ENCODE measurements at places on chromosomes 2 and 18.

GRCh38 chr2:117862459-117862858, 48.0 kb downstream of the DDX18 start:
- DNase-seq = no peak

GRCh38 chr2:116094196-116094595, 1651.8 kb downstream of the DPP10 start:
- DNase-seq = no peak

DNA sequence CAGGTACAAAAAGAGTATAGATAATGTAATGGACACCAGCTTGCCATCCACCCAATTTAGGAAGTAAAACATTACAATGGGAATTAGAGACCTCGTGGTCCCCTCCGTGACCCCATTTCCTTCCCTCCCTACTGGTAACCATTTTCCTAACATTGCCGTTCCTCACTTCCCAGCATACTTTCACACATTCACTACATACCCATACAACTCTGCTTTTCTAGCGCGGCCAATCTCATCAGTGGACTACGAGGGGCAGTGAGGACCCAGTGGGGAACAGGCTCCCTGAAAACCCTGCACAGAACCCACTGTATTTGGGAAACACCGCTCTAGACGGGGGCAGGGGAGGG, 1.1 kb downstream of the ENOSF1 start:
- DNase-seq = no peak

GRCh38 chr2:200317975-200318374, 11.5 kb downstream of the SPATS2L start:
- DNase-seq = no peak

- DNase-seq = no peak
Observed at GRCh38 chr2:73984203-73984921, at the start of gene TET3. Gene TET3 (plus strand): TSS chr2:73984910. CDS start chr2:73986404, 1,494 bp downstream.

- no peak for DNase-seq
Observed at GRCh38 chr2:8152392-8153257, 529.2 kb upstream of the ID2 start.

DNA sequence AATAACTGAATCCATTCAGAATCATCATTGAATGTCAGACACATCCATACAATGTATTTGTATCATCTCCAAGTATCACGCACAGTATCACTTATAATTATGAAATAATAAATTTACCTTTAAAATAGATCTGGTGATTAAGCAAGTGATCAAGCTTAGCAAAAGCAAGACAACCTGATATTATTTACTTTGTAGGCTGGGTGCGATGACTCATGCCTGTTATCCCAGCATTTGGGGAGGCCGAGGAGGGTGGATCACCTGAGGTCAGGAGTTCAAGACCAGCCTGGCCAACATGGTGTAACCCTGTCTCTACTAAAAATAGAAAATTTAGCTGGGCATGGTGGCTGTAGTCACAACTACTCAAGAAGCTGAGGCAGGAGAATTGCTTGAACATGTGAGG, 421.0 kb upstream of the NETO1 start:
- DNase-seq = no peak

DNA sequence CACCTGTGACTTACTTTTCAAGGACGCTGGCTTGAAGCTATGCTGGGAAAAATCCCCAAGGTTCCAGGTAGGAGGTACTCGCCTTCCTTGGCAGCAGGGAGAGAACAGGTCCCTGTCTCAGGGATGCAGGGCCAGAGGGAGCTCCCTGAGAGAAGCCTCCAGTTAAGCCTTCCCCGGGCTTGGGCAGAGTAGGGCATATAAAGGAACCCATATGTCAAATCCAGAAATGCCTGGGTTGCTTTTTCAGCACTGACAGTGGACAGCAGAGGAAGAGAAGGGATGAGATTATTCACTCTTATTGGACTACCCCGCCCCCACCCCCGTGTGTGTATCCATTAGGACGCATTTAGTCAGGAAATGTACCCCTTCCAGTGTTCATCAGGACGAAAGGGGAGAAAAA, 89.3 kb upstream of the TEX51 start:
- DNase-seq = no peak

DNA sequence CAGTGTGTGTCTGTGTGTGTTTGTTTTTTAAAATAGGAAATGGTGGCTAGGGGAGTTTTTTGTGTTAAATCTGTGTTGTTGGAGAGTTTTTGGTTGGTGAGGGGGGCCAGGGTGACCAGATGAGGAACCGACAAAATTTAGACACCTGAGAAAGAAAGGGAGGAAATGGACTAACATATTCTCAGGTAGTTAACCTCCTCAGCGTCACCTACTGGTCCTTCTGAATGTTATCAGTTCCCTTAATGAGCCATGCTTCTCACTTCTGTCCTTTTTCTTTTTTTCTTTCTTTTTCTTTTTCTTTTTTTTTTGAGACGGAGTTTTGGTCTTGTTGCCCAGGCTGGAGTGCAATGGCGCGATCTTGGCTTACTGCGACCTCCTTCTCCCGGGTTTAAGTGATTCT, 107.0 kb downstream of the FMNL2 start:
- no peak for DNase-seq

DNA sequence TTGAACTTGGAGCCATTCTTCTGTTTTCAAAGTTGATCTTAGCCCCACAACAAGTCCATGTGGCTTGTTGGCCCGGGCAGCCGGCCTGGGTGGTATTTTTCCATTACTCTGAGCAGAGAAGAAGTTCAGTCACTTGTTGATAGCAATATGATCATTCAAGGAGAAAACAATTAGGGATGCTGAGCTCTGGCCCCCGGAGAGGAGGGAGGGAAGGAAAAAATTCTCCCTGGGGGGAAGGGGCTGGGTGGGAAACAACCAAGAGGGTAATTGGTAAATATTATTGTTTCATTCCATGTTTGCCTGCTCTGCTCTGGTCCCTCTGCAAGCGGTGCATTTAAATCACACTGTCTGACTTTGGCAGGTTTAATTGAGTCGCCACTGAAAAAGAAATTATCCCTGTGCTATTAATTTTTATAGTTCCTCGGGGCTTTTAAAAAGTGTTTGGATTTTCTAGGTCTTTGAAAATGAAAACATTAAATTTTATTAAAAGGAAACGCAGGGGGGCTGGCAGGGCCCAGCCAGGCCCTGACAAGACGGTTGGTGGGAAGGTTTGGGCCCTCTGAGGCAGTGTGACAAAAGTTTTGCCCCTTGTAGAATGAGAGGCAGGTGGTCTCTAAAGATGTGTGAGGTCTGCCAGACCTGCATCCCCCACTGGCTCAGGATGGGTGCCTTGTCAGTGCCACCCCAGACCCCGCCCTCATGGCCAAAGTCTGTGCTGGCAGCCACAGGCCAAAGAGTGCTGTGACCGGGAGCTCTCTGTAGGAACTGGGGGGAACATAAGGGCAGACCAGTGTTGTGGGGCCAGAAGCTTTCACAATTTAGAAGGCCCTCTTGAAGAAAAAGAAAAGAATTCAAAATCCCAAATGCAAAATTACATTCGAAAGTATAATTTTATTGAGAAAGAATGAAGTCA, 52.5 kb upstream of the SLC14A2 start:
- no peak for DNase-seq

DNA sequence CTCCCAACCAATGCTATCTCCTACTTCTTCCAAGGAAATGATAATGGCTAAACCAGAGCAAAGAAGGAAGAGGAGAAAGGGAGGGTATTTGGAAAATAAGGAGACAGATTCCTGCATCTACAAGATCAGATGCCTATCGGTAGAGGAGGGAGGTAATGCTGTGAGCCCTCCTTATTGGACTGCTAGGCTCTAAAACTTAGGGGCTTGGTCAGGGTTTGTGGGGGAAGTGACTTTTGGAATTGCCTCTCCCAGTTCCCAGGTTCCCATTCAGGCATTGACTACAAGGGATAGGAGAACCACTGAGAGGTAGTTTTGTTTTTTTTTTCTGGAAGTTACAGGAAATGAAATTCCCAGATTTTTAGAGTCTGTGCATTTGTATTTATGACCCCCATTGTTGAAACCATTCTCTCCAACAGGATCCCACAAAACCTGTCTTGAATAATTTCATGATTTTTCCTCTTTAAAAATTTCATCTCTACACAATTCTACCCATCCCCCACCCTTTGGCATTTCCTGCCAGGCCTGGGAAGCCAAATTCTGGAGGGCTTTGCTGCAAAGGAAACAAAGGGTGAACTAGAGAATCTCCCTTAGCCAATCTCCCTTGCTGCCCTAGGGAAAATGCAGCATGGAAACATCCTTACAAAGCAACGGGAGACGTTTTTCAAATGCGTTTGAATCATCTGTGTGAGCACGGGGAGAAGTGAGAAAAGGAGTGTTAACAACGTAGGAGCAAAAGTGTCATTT, 282.1 kb upstream of the EPAS1 start:
- DNase-seq = no peak

DNA sequence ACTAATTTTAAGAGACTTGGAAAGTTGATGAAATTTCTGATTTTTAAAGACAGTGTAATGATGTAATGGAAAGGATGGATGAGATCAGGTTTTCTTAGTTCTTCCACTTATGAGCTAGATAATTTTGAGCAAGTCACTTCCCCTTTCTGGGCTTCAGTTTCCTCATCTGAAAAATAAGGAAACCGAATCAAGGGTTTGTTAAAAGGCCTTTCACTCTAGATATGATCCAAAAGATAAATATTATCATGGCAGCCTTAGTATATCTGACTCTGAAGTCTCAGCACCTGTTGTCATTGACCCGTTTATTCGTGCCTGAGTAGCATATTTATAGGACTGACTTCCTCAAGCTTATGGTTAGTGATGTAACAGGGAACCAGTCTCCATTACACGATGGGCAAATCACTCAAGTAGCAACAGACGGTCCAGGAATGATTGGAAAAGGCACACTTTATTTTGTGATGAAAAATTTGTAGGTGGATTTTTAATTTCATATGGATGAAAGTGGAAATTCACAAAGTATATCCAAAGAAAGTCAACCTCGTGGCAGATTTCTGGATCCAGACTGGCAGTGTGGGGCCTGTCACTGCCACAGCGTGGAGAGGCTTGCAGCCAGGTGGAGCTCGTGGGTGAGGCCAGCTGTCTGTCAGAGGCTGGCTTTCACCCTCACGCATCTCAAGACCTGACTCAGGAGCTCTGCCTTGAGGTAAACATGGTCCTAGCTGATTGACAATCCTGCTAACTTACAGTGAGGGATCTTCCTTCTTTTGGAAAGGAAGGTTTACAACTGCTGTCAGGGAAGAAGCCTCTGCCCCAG, 137.9 kb upstream of the CXCR4 start:
- DNase-seq = no peak

DNA sequence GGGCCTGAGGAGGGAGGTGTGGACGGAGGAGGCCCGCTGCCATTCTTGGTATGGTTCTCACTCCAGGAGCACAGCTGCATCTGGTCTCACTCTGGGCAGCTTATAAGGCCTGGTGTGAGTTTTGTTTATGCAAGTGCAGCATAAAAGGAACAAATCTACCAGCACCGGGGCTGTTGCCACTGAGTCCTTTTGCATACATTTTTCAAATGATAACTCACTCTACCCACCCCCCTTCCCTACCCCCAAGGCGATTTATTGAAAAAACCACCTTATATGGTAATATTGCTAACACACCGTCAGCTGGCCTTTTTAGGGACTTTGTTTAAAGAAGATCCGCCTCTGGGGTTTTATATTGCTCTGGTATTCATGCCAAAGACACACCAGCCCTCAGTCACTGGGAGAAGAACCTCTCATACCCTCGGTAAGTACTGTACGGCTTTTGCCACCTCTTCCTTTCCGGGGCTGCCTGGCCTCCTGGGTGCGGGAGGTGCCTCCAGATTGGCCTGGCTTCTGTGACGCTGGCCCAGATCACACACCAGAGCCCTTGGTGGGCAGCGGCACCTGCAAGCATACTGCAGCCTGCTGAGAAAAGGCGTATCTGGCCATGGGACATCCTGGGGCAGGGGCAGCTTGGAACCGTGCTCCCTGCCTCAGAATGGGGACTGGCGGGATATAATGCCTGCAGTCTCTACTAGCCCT, at the start of gene ACTG2:
Gene ACTG2, plus strand, starts transcription at position 378 of the 699 bp plus-strand sequence. CDS start 8,304 bp downstream, outside the sequence.
- no peak for DNase-seq

- no peak for DNase-seq
Observed at GRCh38 chr2:36800381-36800780, 103.9 kb downstream of the VIT start.

GRCh38 chr2:119062652-119063051, 95.9 kb downstream of the C1QL2 start:
- DNase-seq = no peak

DNA sequence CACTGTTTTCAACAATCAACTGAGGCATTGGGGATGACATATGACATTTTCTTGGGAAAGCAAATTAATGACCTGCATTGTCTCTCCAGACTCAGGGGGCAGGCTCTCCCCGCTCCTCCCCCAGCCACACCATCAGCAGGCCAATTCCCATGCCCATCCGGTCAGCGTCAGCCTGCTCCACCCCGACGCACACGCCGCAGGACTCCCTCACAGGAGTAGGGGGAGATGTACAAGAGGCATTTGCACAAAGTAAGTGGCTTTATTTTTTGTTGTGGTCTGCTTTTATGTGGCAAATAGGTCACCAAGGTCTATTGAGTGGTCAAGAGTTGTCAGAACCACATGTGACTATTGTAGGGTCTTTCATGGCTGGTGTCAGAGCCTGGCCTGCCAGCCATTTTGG, 165.1 kb downstream of the DTNA start:
- DNase-seq = no peak

DNA sequence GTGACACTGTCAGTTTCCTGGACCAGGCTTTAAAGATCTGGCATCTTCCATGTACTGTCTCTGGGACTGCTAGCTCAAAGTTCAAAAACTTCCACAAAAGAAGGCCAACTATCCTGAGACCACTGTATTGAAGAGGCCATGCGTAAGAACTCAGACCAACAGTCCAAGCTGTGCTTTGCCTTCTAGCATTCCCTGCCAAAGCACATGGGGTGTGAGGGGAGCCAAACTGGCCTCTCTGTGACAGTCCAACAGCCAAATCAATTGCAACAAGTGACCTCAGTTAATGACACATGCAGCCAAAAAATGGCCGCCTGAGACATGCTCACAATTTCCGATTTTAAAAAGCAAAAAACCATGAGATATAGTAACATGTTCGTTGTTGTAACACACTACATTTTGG, 160.3 kb upstream of the CDH19 start:
- no peak for DNase-seq

GRCh38 chr2:124241-124880, 78.1 kb upstream of the FAM110C start:
- DNase-seq = no peak

- DNase-seq = no peak
Observed at GRCh38 chr2:240153418-240153817, 13.0 kb upstream of the OTOS start.

- no peak for DNase-seq
Observed at GRCh38 chr2:38966678-38967077, 77.0 kb downstream of the ARHGEF33 start.
